Upper lobe of left lung (tissue), 6 donors: ENCODE measurements at places on chromosomes 1 and 21.

- DNase-seq = no peak
Observed at GRCh38 chr1:21645550-21645949, 23.6 kb downstream of the RAP1GAP start.

DNA sequence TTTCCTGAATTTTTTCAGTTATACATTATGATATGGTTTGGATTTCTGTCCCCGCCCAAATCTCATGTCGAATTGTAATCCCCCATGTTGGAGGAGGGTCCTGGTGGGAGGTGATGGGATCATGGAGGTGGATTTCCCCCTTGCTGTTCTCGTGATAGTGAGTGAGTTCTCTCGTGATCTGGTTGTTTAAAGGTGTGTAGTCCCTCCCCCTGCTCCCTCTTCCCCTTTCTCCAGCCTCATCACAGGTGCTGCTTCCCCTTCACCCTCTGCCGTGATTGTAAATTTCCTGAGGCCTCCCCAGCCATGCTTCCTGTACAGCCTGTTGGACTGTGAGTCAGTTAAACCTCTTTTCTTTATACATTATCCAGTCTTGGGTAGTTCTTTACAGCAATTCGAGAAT is 93.2 kb upstream of the HNRNPU start:
- DNase-seq = no peak

DNA sequence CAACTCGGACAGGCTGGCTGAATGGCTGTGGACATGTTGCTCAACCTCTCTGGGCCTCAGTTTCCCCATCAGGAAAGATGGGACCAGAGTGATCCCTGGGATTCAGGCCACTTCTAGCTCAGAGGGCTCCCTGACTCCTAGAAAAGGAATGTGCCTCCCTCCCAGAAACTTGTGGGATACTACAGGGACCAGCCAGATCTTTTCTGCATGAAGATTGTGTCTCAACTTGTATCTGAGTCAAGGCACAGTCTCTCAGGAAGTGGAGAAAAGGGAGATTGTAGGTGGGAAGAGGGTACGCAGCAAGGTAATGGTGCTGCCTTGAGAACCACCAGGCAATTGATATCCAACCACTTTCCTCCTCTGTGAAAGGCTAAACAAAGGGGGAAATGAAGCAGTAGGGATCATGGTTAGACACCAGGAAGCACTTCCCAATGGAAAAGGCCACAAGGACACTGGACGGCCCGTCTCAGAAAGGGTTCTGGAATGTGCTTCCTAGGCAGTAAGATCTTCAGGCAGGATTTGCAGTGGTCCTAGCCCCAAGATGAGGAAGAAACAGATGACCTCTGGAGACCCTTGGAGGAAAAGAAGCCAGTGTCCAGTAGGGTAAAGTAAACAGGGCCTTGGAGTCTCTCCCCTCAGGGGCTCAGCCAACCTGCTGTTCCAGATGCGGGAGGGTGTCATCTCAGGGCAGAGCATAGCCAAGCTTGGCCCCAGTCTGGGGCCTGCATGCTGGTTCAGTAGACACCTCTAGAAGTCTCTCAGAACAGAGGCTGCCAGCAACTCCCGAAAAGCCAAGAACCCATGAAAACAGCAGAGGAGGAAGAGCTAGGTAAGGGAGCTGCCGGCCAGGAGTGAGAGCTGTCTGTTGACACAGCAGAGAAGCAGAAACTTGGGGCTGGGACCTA is 16.8 kb downstream of the IFFO2 start:
- no peak for DNase-seq

GRCh38 chr1:219201656-219202055 is 28.0 kb downstream of the LYPLAL1 start:
- no peak for DNase-seq

GRCh38 chr1:55076356-55076755 is 37.0 kb downstream of the PCSK9 start:
- DNase-seq = no peak
